Activated T-cell treated with anti-CD3 and anti-CD28 coated beads, Interleukin-2, amount 50 U/mL, for 72 hours (primary cell): ENCODE measurements at places on chromosomes 12 and 14. TPM values are rescaled to one million over a fixed set of nuclear protein-coding genes. Genes with fewer than 3 reads are reported as not detected.

- DNase-seq = no peak
Measured at GRCh38 chr12:45622210-45622937, 107.1 kb upstream of the ARID2 start.

The INSM2 gene
- 0.16 TPM for total RNA-seq

DNA sequence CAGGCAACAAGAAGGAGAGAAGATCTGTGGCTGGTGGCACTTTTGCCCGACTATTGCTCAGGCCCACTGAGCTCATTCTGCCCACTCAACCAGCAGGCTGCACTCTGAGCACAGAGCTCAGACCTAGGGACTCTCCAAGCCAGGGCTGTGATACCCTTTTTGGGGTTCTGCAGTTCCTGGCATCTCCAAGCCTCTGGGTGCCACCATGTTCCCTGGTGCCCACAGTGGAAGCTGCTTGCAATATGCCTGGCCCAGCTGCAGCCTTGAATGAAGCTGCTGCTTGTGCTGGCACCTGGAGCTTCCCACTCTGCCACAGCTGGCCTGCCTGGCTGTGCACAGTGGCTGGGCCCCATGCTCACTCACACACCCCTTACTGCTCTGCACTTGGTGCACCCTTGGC lies 236.1 kb downstream of the ADGRD1 start:
- DNase-seq = no peak

The PRB2 gene
- not detected for total RNA-seq

GRCh38 chr14:92647797-92648279 lies 100.6 kb downstream of the LGMN start:
- no peak for DNase-seq

DNA sequence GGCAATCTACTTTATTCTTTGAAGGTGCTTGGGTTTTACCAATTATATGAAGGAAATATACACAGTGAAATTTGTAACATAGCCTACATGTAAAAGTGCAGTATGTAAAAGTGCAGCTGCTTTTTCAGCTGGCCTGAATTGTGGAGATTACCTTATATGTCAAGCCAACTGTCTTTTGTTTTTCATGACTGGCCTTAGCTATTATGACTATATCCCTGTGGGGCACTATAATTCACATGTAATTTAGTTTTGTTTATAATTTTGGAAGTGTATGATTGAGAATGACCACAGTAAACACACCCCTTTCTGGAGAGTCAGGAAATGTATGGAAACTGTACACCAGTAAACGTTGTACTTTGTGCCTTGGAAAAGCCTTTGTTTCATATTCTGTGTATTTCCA lies 435.0 kb upstream of the STXBP6 start:
- DNase-seq = no peak

- DNase-seq = no peak
Measured at GRCh38 chr14:29085546-29085945, 319.0 kb downstream of the FOXG1 start.
